KBM-7 (cell line): ENCODE measurements at places on chromosomes 5 and 9.

- no peak for DNase-seq
Measured at GRCh38 chr5:8253376-8253775, 384.4 kb downstream of the MTRR start.

- DNase-seq = peak; percentile 74
Measured at GRCh38 chr9:120877276-120878034, 467 bp upstream of the PHF19 start.

DNA sequence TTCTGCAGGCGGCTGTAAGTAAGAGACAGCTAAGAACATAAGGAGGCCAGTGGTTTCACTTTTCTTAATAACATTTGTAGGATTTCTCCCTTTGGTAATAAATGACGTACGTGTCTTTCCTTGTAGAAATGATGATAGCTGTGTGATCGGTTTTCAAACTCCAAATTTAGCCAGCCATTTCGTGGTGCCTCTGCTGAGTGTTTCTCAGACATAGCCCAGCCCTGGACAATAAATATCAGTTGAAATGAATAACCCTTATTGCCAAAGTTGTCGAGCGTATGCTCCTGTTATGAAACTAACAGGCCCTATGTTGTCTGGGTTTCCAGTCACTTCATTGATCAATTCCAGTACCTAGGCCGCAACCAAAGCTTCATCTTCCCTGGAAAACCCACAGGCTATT lies 75.0 kb upstream of the MSX2 start:
- no peak for DNase-seq

DNA sequence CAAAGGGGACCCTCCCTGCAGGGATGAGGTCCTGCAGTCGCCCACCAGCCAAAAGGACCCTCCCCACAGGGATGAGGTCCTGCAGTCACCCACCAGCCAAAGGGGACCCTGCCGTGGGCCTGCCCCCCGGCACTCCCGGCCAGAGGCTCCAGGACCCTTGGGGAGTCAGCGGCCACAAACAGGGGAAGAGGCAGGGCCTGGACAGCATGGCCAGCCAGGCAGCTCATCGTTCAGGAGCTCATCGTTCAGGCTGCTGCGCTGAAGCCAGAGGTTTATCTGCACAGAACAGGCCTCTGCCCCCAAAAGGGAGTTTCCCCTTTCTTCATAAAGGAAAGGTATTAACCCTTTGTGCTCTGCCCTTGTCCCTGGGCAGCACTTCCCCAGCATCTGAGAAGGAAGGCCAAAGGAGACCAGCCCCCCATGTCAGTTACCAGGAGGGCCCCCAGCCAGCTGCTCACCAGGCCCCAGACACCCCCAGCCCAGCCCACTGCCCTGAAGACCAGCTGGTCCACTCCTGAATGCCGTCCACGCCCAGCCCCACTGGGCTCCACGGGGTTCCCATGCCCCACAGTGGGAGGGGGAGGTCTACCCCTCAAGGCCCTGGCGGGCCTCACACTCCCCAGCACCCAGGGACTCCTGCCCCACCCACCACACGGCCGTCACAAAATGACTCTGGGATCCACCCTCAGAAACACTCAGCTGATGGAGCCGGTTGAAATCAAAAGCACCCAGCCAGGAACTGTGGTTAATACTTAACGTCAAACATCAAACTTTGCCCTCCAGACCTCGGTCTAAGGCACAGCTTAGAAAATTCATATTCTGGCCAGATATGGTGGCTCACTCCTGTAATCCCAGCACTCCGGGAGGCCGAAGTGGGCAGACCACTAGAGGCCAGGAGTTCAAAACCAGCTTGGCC lies 6.3 kb downstream of the SLC12A7 start:
- peak; percentile 83 for DNase-seq

GRCh38 chr5:169667896-169668674 lies 31.0 kb downstream of the DOCK2 start:
- no peak for DNase-seq

- DNase-seq = no peak
Measured at GRCh38 chr9:90966480-90967144, 165.0 kb downstream of the SYK start.

- no peak for DNase-seq
Measured at GRCh38 chr9:91736311-91736710, 213.7 kb downstream of the ROR2 start.

DNA sequence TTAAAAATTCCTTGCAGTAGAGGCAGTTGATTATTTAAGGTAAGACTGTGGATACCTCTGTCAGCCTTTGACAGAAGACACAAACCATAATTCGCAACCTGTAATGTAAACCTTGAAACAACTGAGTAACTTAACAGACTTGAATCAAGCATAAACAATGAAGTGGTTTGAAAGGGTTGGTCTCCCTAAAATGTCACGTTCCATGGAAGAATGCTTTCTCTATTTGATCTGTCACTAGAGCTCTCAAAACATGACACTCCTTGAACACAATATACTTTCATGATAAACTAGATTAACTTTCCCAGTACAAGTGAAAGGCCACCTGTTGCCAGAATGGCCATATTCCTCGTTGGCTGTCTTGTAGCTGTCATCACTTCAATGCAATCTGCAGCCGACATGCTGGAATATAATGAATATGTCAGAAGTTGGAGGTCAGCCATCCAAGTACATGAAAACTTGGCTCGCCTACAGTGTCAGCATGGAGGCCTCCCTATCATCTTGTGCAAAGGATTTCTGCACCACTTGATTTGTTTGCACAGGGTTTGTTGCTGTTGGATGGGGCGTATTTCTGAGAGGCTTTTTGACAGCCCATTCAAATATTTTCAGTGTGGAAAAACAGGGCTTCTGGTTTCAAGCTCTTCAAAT lies 228.0 kb downstream of the TLE4 start:
- no peak for DNase-seq

- no peak for DNase-seq
Measured at GRCh38 chr5:16548115-16548514, 68.7 kb downstream of the RETREG1 start.

GRCh38 chr5:163363389-163363788 lies 74.0 kb upstream of the CCNG1 start:
- no peak for DNase-seq

GRCh38 chr9:131656356-131657036 lies 83.4 kb downstream of the RAPGEF1 start:
- DNase-seq = peak; percentile 100

DNA sequence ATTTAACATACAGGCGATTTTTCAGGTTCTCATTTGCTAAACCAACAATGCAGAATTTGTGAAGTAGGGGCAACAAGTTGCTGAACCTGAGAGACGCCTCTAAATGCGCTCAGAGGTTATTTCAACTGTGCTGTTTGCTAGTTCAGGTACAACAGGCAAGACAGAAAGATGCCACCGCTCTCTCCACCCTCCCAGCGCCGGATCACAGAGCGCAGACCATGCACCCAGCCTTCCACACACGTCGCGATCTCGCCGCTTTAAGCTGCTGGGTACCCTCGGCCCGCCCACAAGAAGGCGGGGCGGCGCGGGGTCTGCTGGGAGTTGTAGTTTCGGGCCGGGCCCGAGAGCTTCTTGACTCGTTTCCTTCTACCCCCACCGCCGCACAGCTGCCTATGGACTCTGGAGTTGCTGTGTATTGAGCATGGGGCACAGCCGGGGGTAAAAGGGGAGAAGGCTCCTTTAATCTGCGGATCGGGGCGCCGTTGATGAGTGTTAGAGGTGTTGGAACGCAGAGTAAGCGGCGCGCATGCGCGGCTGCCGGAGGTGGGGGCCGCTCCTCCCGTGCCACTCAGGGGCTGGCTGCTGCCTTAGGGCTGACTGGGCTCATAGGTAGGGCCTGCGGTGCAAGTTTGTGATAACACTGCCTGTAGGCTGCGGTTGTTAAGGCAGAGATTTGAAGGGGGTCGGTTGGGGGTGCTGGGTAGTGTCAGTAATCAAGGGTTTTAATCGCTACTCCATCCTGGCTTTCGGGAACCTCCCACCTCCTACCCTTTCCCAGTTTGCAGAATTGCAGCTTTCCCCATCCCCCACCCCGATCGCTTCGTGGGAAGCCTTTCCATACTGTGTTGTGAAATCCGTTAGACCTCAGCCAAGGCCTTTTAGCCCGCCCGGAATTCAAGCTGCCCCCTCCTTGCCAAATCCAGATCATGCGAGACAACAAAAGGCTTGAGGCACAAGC lies 40.3 kb upstream of the ABCA1 start:
- peak; percentile 92 for DNase-seq

DNA sequence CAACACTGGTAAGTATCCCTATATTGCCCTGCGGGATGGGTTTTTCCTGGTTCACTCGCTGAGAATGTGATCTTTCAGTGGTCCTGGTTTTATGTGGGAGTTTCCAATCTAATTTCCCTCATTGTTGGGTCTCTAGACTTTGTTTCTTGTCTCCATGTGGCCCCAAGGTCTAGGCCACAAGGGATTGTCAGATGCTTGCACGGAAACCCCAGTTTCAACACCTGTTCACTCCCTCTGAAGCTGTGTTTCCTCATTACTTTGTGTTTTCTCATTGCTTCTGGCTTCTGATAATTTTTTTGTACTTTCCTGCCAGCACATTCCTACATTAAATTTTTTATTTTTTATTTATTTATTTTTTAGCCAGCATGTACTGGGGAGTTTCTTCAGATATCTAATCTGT lies 191.5 kb downstream of the TTLL11 start:
- DNase-seq = no peak

GRCh38 chr9:132645711-132646110 lies 24.1 kb downstream of the DDX31 start:
- DNase-seq = no peak

DNA sequence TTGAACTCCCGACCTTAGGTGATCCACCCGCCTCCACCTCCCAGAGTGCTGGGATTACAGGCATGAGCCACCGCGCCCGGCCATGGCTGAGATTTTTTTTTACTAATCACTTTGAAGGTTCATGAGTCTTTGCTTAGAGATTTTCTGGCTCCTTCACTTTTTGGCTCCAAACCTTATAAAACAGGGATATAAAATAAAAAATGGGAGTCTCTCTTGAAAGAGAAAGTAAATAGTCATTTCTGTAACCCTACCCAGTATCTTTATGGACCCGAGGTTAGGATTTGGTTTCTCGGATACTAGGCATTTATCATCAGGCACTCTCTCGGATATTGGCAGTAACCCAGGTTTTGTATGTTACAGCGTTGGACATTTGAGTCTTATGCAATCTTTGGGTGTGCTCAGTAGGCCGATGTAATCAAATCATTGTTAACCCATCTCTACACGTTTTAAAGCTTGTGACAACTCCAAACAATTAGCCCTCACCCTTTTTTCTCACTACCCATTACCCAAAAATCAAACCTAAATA lies 25.3 kb downstream of the STXBP1 start:
- DNase-seq = no peak

- DNase-seq = peak; percentile 49
Measured at GRCh38 chr9:112863214-112863613, 27.5 kb downstream of the SLC46A2 start.

DNA sequence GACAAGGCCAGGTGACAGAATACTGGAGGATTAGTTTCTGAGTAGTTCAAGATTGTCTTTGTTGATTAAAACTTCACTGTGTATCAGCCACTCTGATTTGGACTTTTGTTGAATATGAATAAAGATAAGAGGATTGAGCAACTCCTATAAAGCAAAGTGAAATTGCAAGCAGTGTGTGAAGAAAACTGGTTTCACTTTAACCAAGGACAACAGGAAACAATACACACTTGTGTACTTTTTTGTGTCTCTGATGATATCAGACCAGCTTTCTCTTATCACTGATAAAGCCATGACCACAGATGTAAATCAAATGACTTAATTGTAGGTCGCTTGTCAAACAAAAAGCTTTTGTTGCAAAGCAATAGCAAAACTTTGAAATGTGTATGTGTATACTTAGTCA lies 268.6 kb downstream of the FER start:
- DNase-seq = no peak

DNA sequence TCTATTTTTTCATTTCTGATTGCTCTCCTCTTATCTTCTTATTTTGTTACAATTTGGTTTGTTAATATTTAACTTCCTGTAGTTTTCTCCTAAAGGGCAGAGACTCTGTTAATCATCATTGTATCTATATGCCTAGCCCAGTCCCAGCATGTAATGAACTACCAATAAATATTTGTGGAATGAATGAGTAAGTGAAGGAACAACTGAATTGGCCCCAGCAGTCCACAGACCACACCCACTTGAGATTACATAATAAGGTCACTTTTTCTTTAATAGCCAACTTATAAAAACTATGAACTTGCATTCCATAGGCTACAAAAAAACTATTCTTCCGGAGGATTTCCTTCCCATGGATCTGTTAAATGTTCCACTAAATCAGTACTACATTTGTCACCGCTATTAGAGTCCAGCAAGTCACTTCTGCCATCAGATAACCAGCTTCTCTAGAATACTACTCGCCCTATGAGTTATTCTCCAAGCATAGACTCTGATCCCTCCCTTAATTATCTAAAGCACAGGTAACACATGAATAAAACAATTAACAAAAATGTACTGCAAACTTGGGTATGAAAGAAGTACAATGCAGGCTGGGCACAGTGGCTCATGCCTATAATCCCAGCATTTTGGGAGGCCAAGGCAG lies 27.5 kb upstream of the TNPO1 start:
- DNase-seq = no peak

DNA sequence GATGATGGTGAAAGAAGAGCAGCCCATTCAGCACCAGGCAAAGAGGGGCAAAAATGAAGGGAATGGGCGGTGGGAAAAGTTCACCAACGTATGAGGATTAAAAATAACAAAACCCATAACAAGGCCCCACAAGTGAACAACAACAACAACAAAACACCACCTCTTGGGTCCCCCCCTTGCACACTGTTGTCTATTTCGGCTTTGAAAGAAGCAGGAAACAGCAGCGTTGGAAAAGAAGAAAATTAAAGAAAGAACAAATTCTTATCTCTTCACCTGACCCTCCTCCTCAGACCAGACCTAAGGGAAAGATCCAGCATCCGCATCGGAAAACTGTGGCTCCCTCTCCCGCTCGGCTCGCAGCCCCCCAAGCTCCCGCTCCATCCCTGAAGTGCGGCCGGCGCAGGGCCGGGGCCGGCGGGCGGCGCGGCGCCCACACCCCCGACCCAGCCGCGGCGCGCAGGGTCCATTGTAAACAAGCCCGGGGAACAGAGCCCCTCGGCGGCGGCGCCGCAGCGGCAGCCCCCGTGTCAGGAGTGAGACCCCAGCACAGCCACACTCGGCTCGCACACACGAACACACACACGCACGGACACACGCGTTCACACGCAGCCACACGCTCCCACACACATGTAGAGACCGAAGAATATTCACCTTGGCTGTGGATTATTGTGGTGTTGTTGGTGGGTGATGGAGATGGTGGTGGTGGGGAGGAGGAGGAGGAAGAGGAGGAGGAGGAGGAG lies 535 bp downstream of the RFX3 start:
- peak; percentile 20 for DNase-seq

GRCh38 chr5:98540056-98540455 lies 233.4 kb upstream of the RGMB start:
- DNase-seq = no peak

DNA sequence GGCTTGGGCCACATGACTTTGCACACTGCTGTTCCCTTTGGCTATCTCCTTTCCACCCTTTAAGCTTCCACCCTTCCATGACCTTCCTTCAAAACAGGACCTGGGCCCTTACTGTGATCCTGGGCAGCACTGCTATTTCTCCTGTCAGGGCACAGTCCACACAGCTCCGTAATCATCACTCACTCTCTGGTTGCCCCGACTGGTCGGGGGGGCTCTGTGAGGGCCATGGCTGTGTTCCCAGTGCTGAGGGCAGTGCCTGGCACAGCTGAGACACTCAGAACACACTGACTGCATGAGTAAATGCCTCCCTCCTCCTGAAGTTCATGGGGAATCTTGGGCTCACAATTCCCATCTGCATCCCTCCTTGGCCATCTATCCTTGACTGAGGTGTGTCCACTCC lies 12.2 kb downstream of the TRAF1 start:
- DNase-seq = no peak
